Lower lobe of right lung (tissue), 2 donors: ENCODE measurements at places on chromosomes 3 and 15. TPM values are rescaled to one million over a fixed set of nuclear protein-coding genes. Genes with fewer than 3 reads are reported as not detected.

Gene EAF2
- 7.3 TPM for total RNA-seq

Gene ZNF621
- 19.9 TPM for total RNA-seq

DNA sequence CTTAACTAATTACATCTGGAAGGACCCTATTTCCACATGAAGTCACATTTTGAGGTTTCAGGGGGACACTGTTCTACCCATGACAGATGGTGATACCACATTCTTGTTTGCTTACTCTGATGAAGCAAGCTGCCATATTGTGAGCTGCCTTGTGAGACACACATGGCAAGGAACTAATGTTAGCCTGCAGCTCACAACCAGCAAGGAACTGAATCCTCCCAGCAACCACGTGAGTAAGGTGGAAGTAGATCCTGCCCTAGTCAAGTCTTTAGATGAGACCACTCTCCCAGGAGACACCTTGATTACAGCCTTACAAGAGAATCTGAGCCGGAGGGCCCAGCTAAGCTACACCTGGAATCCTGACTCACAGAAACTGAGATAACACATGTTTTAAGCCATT lies 160.1 kb downstream of the PDE8A start:
- no peak overlapping the region for H3K27ac ChIP-seq
- no peaks in the 10 kb centered on the region for H3K4me1 ChIP-seq
- peaks cover 31% of the 10 kb centered on the region for H3K36me3 ChIP-seq
- H3K27me3 ChIP-seq, result no peaks in the 10 kb centered on the region

Gene ECE2
- not detected for total RNA-seq

DNA sequence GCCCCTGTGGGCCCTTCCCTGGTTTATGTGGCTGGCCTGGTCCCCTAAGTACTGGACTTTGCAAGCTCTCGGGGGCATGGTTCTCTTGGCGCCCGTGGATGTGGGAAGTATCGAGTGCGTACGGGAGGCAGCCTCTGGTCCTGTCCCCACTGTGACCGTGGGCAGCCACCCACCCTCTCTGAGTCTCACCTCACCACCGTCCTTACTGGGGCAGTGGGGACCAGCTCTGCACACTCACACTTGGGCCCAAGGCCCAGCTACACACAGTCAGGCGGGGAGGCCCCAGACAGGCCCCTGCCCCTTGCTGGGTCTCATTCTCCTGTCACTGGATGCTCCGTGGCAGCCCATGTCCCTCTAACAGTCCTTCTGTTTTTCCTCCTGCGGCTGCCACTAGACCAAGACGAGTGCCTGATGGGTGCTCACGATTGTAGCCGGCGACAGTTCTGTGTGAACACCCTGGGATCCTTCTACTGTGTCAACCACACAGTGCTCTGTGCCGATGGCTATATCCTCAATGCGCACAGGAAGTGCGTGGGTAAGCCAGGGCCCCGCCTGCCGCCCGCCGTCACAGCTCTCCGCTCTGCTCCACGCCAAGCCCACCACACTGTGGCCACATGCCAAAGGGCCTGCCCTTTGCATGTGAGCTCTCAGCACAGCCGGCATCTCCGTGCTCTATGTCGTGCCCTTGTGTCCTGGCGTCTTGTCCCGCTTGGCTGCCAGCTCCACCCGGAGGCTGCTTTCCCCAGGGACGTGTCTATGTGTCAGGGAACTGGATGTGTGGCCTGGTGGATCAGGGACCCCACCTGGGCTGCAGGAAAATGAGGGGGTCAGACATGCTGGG lies 72.7 kb downstream of the FBLN2 start:
- H3K4me1 ChIP-seq, result no peaks in the 10 kb centered on the region
- H3K4me3 ChIP-seq, result no peak overlapping the region
- no peak overlapping the region for H3K27ac ChIP-seq
- no peaks in the 10 kb centered on the region for H3K27me3 ChIP-seq
- no peaks in the 10 kb centered on the region for H3K36me3 ChIP-seq

- H3K4me3 ChIP-seq, result peak overlapping the region; percentile 80
- H3K36me3 ChIP-seq, result no peaks in the 10 kb centered on the region
- H3K27me3 ChIP-seq, result no peaks in the 10 kb centered on the region
Measured at GRCh38 chr3:120093119-120093910, 932 bp downstream of the GSK3B start.

DNA sequence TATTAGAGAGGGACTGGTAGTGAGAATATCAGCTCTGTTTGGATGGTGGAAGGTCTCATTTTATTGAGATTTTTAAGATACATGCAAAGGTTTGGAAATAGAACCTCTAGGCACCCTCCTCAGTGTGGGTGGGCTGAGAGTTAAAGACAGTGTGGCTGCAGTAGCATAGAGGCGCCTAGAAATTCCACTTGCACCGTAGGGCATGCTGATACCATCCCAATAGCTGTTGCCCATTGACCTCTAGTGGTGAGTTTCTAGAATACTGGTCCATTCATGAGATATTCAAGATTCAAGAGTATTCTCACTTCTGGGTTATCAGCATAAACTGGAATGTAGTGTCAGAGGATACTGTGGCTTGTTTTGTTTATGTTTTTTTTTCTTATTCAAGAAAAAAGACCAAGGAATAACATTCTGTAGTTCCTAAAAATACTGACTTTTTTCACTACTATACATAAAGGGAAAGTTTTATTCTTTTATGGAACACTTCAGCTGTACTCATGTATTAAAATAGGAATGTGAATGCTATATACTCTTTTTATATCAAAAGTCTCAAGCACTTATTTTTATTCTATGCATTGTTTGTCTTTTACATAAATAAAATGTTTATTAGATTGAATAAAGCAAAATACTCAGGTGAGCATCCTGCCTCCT lies 87.2 kb downstream of the TGFBR2 start:
- DNase-seq, result no peak
- no peaks in the 10 kb centered on the region for H3K27me3 ChIP-seq
- H3K4me1 ChIP-seq, result peaks cover 51% of the 10 kb centered on the region
- no peak overlapping the region for H3K4me3 ChIP-seq
- peaks cover 84% of the 10 kb centered on the region for H3K36me3 ChIP-seq

GRCh38 chr3:198081421-198081844 lies 121.4 kb downstream of the LMLN start:
- peaks cover 73% of the 10 kb centered on the region for H3K27me3 ChIP-seq
- H3K4me1 ChIP-seq, result peaks cover 18% of the 10 kb centered on the region
- DNase-seq, result no peak
- H3K27ac ChIP-seq, result no peak overlapping the region

- H3K27ac ChIP-seq, result no peak overlapping the region
- H3K4me3 ChIP-seq, result no peak overlapping the region
- H3K4me1 ChIP-seq, result no peaks in the 10 kb centered on the region
- H3K27me3 ChIP-seq, result no peaks in the 10 kb centered on the region
- DNase-seq, result no peak
- H3K36me3 ChIP-seq, result no peaks in the 10 kb centered on the region
Measured at GRCh38 chr3:145089337-145089736, 1071.6 kb downstream of the PLOD2 start.

- H3K4me1 ChIP-seq, result no peaks in the 10 kb centered on the region
- no peaks in the 10 kb centered on the region for H3K27me3 ChIP-seq
- no peaks in the 10 kb centered on the region for H3K36me3 ChIP-seq
Measured at GRCh38 chr3:197520311-197521276, 35.2 kb downstream of the BDH1 start.

DNA sequence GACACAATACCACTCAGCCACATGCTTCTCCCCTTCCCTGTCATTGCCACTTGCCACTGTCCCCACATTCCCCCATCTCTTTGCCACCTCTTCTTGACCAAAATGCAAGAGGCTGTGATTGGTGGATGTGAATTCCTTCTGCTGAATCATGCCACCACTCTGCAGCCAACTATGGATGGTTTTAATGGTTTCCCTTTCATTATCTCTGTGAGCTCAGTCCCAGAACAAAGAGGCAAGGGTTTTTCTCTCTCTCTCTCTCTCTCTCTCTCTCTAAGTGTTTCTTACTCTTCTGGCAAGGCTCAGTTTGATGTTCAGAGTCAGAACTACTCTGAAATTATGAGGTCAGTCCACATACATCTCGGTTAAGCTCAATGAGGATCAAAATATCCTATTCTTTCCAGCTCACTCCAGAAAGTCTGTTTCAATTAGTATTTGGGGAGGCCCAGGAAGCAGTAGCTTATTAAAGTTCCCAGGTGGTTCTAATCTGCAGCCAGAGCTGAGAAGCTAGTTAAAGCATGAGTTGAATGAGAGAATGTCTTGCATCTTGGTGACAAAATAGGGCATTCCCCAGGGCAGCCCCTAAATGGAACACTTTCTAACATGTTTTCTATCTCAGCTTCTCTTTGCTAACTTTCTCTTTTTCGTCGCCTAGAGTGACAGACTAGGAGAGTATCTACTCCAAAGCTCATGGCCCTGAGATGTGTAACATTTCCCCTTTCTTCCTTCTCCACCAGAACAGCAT lies 8.5 kb upstream of the ILDR1 start:
- no peak for DNase-seq
- H3K4me3 ChIP-seq, result no peak overlapping the region
- H3K27ac ChIP-seq, result no peak overlapping the region
- no peaks in the 10 kb centered on the region for H3K27me3 ChIP-seq
- no peaks in the 10 kb centered on the region for H3K4me1 ChIP-seq

GRCh38 chr15:98442379-98442833 lies 205.9 kb upstream of the IGF1R start:
- no peak overlapping the region for H3K4me3 ChIP-seq
- no peak overlapping the region for H3K27ac ChIP-seq
- no peaks in the 10 kb centered on the region for H3K36me3 ChIP-seq
- H3K4me1 ChIP-seq, result no peaks in the 10 kb centered on the region
- no peak for DNase-seq
- peaks cover 8% of the 10 kb centered on the region for H3K27me3 ChIP-seq

- no peaks in the 10 kb centered on the region for H3K4me1 ChIP-seq
- no peaks in the 10 kb centered on the region for H3K36me3 ChIP-seq
- H3K27ac ChIP-seq, result no peak overlapping the region
- DNase-seq, result no peak
- H3K27me3 ChIP-seq, result no peaks in the 10 kb centered on the region
Measured at GRCh38 chr3:81713031-81713430, 48.4 kb downstream of the GBE1 start.

GRCh38 chr3:4271834-4272233 lies 31.3 kb upstream of the SETMAR start:
- no peak for DNase-seq
- H3K27me3 ChIP-seq, result no peaks in the 10 kb centered on the region
- H3K4me3 ChIP-seq, result no peak overlapping the region
- peaks cover 11% of the 10 kb centered on the region for H3K4me1 ChIP-seq

DNA sequence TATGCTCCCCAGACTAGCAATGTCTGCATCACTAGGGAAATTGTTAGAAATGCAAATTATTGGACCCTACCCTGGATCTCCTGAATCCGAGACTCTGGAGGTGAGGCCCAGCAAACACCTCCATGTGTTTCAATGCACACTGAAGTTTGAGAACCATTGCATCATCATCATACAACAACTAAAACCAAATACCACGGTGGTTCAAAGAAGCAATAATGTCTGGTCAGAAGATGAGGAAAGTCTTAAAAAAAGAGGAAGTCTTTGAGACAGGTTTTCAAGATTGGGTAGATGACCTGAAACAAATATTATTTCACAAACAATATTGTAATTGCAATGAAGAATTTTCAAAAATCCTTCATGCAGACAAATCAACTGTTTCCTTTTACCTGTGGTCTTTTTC lies 60.3 kb upstream of the TRA2B start:
- no peaks in the 10 kb centered on the region for H3K36me3 ChIP-seq
- no peaks in the 10 kb centered on the region for H3K4me1 ChIP-seq
- no peak overlapping the region for H3K4me3 ChIP-seq
- peaks cover 10% of the 10 kb centered on the region for H3K27me3 ChIP-seq
- no peak for DNase-seq

DNA sequence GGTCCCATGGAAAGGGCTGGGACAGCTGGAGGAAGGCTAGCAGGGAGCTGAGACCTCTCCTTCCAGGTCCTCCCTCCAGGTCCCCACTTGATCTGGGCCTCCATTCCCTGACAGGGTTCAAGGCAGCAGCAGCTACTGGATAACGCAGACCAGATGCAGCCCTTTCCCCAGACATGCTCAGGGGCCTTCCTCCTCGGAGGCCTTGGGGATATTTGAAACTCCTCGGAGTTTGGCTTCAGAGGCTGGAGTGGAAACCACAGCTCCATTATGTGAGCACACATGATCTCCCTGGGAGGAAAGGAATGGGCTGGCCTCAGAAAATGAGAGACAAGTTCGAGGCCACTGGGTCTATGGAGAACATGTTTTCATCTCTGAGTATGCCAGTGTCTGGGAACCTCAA lies 119.3 kb downstream of the SMAD6 start:
- peaks cover 6% of the 10 kb centered on the region for H3K4me1 ChIP-seq
- no peak overlapping the region for H3K4me3 ChIP-seq
- DNase-seq, result no peak
- no peak overlapping the region for H3K27ac ChIP-seq
- H3K36me3 ChIP-seq, result no peaks in the 10 kb centered on the region

DNA sequence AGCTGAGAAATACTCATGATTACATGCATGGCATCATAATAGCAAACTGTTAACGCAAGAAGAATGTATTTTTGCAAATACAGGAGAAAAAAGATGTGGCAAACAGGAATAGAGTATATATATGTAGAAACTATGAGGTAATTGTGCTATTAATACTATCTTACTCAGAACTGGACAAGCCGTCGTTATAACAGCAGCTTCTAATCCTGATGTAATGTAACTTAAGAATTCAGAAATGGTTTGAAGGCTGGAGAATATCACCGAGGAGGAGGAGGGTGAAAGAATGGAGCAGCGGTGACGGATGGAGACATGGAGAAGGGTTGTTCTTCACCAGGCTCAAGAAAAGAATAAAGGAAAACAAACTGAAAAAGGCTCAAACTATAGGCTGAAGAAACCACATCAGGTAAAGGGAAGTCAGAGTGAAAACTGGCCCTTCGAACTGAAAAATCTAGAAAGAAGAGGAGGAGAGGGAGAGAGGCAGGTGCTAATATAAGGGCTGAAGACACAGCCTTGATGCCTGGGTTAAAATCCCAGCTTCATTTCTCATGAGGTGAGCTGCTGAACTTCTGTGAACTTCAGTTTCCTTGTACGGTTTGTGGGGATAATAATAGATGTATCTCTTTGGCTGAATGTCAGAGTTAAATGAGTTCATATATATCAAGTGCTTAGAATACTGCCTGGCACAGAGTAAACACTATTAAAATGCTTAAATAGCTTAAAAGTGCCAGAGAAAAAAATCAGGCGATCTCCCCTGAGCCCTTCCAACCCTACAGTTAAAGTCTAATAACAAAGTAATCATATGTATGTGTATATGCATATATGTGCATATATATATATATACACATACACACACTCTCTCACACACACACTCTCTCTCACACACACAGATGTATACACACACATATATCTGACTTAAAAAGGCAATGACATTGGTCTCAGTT lies 43.9 kb downstream of the GOLIM4 start:
- peaks cover 8% of the 10 kb centered on the region for H3K4me1 ChIP-seq
- H3K36me3 ChIP-seq, result no peaks in the 10 kb centered on the region
- no peak overlapping the region for H3K27ac ChIP-seq
- no peak for DNase-seq
